ENCODE measurements at places on chromosomes 7 and 10. TPM values are rescaled to one million over a fixed set of nuclear protein-coding genes. Genes with fewer than 3 reads are reported as not detected.

The FIS1 gene
- total RNA-seq: 141 TPM

The TWIST1 gene
- 0.18 TPM for total RNA-seq

The PIP gene
- total RNA-seq: not detected

The MYH16 gene
- not detected for total RNA-seq

The CDK5 gene
- total RNA-seq: 24.3 TPM

The BAMBI gene
- 74.9 TPM for total RNA-seq

The SUN3 gene
- not detected for total RNA-seq

The IGFBP3 gene
- total RNA-seq: 5.6 TPM

The SMKR1 gene
- not detected for total RNA-seq

The CTBP2 gene
- total RNA-seq: 260 TPM

The CYP3A4 gene
- total RNA-seq: not detected

The TUBB8 gene
- 2.5 TPM for total RNA-seq

The TAS2R41 gene
- total RNA-seq: 0.10 TPM

The PRF1 gene
- total RNA-seq: not detected

The BTBD16 gene
- 0.42 TPM for total RNA-seq

The TBX20 gene
- total RNA-seq: 0.69 TPM

The PRRT4 gene
- 0.14 TPM for total RNA-seq

The PNLIPRP2 gene
- total RNA-seq: not detected

The RASSF4 gene
- total RNA-seq: 13.6 TPM

The AZGP1 gene
- total RNA-seq: not detected

The ZNF365 gene
- total RNA-seq: not detected

The CALML3 gene
- not detected for total RNA-seq

The BAIAP2L1 gene
- 16.6 TPM for total RNA-seq

The POLR2J3 gene
- 12.7 TPM for total RNA-seq

The CLDN4 gene
- 2.0 TPM for total RNA-seq

The GOLGA7B gene
- total RNA-seq: not detected

The FOXI2 gene
- total RNA-seq: 1.2 TPM

The FXYD4 gene
- total RNA-seq: not detected

The NUTM2A gene
- 0.04 TPM for total RNA-seq
